ENCODE measurements at places on chromosomes 12 and 14.

GRCh38 chr12:92108651-92109050, 37.0 kb downstream of the BTG1 start:
- DNase-seq: no peak

GRCh38 chr12:62207248-62207647, 53.0 kb upstream of the USP15 start:
- DNase-seq: no peak

DNA sequence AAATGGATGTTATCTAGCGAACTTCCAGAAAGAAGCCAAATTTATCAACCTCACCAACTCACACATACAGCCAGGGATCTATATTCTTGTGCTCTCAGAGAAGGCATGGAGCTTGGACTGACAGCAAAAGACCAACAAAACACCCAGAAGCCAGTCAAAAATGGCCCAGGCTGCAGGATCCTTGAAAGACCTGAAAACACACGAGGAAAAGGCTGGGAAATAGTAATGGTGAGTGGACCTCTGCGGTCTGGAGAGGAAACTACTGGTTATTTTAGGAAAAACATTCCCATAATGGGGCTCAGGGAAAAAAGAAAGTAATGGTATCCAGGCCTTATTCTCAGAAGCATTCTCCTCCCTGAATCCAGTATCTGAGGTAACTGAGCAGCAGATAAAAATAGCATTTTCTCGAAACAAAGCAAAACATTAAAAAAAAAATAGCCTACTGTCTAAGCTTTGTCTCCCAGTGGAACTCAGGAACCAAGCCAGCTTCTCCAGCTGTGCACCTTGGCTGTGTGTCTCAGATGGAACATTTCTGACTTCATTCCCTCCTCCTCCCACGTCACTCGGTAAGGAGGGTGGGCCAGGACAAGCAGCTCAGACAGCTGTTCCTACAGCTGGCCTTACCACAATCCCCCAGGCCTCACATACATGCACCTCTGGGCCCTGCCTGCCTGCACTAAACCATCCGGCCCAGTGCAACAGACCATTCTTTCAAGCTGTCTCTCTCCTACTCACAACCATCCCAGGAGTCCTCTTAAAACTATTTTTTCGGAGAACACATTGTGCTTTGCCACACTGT, 249.9 kb downstream of the DAD1 start:
- DNase-seq: no peak

DNA sequence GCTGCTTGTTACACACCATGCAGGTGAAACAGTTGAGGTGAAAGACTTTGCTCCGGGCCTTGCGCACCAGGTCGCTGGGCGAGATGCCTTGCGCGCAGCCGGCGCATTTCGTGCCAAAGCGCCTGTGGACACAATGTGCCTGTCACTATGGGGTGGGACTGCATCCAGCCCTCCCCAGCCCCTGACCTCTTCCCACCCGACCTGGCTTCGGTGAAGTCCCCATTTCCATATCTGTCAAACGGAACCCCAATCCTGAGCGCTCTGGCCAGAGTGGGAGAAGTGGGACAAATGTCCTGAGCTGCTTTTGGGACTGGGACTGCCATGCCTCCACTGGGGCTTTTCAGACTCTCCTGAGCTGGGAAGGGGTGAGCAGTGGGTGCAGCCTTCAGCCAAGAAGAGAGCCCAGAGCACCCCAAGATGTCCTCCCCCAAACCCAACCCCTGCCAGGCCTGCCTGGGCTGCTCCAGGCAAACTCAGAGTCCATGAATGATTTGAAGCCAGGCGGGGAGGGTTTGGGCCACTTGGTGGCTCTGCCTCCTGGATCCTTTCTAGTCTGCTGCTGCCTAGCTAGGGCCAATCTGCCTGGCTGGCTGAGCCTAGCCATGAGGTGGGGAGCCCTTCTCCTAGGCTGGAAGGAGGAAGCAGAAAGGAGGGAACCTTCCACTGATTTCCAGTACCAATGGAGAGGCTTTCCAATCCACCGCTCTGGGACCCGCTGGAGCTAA, 2.3 kb downstream of the LHX5 start:
- no peak for DNase-seq

DNA sequence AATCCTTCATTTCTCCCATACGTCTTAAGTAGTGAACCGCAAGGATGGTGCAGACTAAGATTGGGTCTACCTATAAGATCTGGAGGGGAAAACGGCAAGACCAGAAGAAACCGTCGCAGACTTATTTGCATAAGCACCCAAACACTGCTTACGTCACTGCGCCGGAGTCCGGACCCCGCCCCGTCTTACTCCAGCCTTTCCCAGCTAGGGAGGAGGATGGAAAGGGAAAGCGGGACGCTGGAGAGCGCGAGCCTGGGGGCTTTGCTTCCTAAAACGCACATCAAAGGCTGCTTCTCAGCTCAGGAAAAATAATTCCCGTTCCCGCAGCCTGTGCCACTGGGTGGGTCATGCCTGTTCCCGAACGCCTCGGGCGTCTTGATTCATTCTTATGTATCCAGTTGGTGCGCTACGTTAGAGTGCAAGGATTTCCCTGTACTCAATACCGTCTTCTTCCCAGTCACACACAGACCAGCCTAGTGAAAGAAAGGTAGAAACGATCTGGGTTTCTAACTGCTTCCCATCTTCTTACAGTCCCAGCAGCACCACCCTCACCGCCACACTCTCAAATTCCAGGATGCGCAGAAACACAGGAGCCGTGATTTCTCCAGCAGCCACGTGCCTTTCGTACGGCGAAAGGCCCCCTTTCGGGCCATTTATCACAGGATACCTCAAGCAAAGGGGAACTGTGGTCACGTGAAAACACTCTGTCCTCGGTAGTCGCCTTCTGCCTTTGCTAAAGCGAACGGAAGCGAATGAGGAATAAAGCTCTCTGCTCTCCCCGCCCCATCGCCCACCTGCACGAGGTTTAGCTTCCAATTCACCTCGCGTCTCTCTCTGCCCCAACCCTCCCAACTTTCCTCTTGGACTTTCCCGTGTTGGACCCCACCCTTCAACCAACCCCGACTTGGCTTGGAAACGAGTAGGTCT, 1.1 kb downstream of the SLC6A15 start:
- no peak for DNase-seq

GRCh38 chr12:54053003-54053750, 458 bp upstream of the HOXC4 start:
- no peak for DNase-seq
